Right atrium auricular region (tissue), 2 donors: ENCODE measurements at places on chromosomes 12 and 14. TPM values are rescaled to one million over a fixed set of nuclear protein-coding genes. Genes with fewer than 3 reads are reported as not detected.

- no peak for DNase-seq
Measured at GRCh38 chr12:27500546-27500945, 23.5 kb upstream of the PPFIBP1 start.

GRCh38 chr12:26434299-26435068 is 239.1 kb downstream of the SSPN start:
- DNase-seq: no peak

DNA sequence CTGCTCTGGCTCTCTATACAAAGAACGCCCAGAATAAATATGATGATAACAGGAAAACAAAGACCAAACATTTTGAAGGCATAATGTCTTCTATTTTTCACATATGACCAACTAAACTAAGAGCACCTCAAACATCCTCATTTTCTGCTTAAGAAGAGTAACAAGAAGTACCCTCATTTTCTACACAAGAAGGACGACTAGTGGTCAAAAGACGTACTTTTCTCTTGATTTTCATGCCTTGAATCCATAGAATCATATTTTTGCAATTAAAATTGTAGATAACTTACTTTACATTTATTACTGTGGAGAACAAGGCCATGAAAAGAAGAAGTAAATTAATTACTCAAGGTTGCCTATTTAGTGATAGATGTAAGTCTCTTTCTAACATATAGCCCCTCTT is 358.6 kb downstream of the DUSP6 start:
- no peak for DNase-seq

The LRTM2 gene
- not detected for total RNA-seq

The GALNT16 gene
- total RNA-seq: 17.9 TPM

The CD69 gene
- total RNA-seq: 1.7 TPM
